NCI-H748 treated with DMSO at 0.1 percent for 48 hours (cell line): ENCODE measurements at places on chromosomes 2 and 18.

- no peak for DNase-seq
Measured at GRCh38 chr2:160124571-160124970, 62.2 kb upstream of the PLA2R1 start.

- no peak for DNase-seq
Measured at GRCh38 chr2:53770264-53770663, 2.7 kb downstream of the CHAC2 start.

- no peak for DNase-seq
Measured at GRCh38 chr18:10201226-10201625, 253.2 kb upstream of the APCDD1 start.

DNA sequence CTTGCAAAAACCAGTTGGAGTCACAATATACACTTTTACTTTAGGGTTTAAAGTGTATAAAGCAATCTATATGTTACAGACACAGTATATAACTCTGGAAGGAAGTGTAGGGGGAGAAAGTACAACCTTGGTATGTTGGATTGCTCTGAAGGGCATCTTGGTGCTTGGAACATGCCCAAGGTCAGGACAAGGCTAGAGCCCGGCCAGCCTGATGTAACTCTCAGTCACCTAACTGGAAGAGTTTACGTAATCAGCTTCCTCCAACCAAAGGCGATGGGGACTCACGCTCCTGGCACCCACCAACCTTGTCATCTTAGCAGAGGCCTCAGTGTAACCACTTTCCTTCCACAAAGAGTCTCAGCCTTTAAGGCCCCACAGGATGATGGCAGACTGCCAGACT is 181.1 kb upstream of the ACAA2 start:
- no peak for DNase-seq

DNA sequence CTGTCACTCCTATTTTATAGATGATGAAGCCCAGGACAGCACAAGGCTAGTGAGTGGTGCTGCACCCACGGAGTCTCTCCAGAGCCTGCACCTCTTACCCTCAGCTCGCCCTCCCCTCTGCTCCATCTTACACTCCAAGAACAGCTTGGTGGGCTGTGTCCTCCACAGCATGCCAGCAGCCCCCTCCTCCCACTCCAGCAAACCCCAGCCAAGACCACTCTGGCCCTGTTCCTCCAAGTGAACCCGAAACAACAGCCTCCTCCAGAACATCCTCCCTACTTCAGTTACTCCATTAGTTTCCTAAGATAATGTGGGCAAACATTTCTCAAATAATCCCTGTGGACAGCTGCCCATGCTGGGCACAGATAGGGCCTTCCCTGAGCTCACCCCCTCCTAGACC is 62.7 kb upstream of the KLF7 start:
- DNase-seq, result no peak
